ENCODE measurements at places on chromosomes 11 and 22.

DNA sequence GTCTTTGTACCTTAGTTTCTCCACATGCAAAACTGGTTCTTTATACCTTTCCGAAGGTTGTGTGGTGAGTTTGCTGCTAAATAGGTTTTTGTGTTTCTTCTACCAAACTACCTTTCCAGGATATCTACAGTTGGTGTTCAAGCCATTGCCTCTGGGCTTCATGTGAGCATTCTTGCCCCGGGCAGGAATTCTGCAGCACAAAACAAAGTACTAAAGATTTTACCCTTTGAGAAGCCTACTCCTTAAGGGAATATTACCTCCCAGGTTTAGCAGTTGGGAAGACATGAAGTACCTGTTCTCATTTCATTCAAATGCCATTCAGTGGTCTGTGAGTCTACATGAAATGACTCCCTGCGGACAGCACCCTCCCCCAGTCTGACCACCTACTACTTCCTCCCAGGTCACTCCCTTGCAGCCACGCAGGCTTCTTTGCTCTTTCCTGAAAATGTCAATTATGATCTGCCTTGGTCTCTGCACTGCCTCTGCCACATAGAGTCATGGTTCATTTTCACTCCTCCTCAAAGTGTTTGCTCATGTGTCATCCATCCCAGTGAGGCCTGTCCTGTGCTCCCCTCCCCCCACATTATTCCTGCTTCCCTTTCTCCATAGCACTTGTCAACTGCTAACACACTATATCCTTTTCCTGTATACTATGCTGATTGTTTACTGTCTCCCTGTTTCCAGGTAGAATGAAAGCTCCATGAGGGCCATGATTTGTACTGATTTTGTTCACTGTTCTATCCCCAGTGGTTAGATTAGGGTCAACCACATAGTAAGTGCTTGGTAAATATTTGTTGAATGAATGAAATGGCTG is 36.9 kb downstream of the PACS1 start:
- no peak for DNase-seq

DNA sequence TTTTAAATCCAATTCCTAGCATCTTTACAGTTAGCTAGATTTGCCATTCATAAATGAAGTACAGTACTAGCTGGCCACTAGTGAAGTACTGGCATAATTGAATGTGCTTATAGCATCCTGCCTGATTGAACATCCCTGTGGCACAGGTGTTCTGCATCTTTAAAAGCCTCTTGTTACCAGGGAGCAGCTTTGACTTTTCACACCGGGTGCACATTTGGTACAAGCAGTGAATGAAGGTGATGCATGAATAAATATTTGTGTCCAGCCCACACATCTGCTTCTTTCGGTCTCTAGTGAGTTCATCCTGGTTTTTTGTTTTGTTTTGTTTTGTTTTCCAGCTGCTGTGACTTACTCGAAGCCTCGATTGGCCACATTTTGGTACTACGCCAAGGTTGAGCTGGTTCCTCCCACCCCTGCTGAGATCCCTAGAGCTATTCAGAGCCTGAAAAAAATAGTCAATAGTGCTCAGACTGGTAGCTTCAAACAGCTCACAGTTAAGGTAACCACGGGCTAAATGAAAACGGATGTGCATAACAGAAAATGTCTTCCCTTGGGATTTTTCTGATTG is 5.3 kb downstream of the ATP5MG start:
- no peak for DNase-seq

DNA sequence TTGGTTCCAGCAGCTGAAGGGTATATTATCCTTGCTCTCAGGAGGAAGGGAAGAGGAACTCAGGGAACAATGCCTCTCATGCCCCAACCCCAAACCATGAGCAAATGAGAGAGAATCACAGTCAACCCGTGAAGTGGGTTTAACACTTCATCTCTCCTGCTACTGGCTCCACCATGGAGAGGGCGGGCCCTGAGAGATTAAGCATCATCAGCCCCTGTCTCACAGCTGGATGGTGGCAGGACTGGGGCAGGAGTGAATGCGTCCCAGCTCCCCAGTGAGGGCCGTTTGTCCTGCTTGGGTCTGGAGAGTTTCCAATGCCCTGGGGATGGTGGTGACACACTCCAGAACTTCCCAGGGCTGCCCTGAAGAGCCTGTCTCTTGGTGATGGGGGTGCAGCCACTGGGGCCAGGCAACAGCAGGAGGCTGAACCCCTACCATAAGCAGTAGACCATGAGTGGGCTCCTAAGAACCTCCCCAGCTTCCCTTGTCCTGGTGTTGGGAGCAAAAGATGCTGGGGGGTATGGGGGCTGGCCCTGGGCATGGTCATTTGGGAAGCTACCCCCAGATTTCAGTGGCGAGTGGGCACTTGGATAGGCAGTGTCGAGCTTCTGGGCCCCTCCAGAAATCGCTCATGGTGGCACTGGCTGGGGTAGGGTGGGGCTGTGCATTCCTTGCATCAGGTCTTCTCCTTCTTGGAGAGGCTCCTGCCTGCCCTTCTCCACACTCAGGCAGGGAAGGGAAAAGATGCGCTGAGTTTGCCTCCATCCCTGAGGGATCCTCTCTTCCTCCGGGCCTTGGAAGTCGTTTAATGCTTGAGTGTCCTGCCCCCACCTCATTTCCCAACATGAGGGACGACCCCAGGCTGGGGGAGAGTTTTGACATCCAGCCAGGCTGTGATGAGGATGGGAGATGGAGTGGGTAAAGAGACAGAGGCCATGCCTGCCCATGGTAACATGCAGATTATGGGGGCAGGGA is 157.5 kb downstream of the ST3GAL4 start:
- DNase-seq: no peak

- DNase-seq: no peak
Observed at GRCh38 chr11:41307296-41308080, 152.0 kb downstream of the LRRC4C start.

- DNase-seq: no peak
Observed at GRCh38 chr22:29706486-29706885, 13.3 kb upstream of the CABP7 start.

DNA sequence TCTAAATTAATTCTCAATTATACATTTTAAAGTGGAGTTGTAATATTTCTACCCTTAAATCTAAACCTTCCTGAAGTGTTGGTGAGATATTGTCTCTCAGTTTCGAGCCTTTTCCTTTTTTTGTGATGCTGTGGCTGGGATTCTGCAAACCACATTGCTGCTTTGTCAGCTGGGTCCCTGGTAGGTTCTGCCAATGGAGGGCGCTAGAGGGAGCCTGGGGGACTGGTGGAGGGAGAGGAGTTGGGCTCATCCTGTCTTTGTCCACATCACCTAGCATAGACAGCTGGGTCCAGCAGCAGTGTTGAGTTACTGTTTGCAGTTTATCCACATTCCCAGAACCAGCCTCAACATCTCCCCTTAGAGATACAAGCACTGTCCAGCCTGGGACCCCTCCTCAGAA is 41.0 kb downstream of the TRAF6 start:
- no peak for DNase-seq

GRCh38 chr11:95638501-95638900 is 151.1 kb downstream of the FAM76B start:
- DNase-seq: no peak

- peak; percentile 85 for DNase-seq
Observed at GRCh38 chr11:17991783-17992433, 20.9 kb downstream of the SERGEF start.

- no peak for DNase-seq
Observed at GRCh38 chr22:48664586-48664985, 1163.1 kb downstream of the BRD1 start.

GRCh38 chr11:65078151-65078550 is 5.7 kb downstream of the CDCA5 start:
- DNase-seq: peak; percentile 82

DNA sequence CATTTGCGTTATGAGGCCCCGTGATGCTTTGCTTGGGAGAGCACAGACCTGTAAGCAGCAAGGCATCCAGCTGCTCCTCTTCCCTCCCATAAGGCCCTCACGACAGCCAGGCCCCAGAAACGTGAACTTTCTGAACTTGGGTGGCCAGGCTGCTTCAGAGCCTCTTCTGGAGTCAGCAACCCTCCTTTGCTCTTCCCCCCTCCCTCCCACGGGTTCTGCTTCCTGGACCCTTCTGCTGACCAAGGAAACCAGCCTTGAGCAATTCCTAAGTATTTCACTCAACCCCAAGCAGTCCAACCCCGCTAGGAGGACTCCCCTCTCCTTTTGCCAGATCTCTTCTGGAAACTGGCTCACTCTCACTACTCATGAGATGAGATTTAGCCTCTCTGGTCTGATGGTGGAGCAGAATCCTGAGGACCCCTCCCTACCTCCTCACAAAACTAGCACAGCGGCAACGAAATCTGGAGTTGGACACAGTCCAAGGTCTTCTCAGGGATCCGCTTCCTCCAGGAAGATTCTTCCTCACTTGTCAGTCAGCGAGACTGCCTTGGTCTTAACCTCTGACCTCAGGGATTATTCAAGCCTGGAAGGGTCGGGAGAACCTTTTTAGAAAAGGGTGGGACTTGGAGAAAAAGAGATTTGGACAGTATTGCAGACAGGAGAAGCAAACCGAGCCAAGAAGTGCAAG is 86.2 kb downstream of the UBASH3B start:
- no peak for DNase-seq

DNA sequence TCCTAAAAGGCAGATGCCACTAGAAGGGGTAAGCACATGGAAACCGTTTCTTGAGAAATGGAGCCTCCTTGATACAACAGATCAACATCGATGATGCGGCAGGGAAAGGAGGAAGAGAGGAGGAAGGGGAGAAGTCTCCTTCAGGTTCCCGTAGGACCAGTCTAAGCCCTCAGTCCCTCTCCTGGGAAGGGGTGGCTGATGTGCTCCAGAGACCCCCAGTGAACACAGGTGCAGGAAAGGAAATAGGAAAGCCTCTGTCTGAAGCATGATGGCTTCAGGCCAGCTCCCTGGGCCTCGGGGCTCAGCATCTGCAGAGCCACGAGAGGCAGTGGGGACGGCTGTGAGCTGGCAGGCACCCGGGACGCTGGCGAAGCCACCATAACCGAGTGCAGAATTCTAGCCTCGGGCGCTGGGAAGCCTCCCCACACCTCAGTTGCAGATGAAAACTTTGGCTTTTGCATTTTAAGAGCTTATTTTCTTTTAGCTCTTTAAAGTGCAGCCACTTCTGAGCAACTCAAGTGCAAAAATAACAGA is 1.8 kb downstream of the SPATA19 start:
- no peak for DNase-seq

- no peak for DNase-seq
Observed at GRCh38 chr22:36875741-36876140, 14.9 kb downstream of the NCF4 start.

GRCh38 chr11:116366980-116367645 is 405.7 kb downstream of the BUD13 start:
- no peak for DNase-seq

- DNase-seq: no peak
Observed at GRCh38 chr11:73196576-73196975, 21.5 kb upstream of the P2RY2 start.

- DNase-seq: no peak
Observed at GRCh38 chr11:67626970-67627369, 2.8 kb downstream of the NUDT8 start.

Data from hematopoietic multipotent progenitor cell treated with erythropoietin and hydrocortisone succinate and interleukin-3 and kit ligand, for 6 days (in vitro differentiated cells).